ENCODE measurements at places on chromosomes 3 and 15.
A peak's percentile ranks its signal among the peaks of the same experiment; 100 is the strongest.

GRCh38 chr15:74327756-74328155, 39.7 kb downstream of the CYP11A1 start:
- DNase-seq = no peak

GRCh38 chr3:105518806-105519418, 152.2 kb downstream of the ALCAM start:
- peak; percentile 23 for DNase-seq

GRCh38 chr3:113948015-113948917, 453 bp downstream of the ZDHHC23 start:
- DNase-seq = peak; percentile 26

DNA sequence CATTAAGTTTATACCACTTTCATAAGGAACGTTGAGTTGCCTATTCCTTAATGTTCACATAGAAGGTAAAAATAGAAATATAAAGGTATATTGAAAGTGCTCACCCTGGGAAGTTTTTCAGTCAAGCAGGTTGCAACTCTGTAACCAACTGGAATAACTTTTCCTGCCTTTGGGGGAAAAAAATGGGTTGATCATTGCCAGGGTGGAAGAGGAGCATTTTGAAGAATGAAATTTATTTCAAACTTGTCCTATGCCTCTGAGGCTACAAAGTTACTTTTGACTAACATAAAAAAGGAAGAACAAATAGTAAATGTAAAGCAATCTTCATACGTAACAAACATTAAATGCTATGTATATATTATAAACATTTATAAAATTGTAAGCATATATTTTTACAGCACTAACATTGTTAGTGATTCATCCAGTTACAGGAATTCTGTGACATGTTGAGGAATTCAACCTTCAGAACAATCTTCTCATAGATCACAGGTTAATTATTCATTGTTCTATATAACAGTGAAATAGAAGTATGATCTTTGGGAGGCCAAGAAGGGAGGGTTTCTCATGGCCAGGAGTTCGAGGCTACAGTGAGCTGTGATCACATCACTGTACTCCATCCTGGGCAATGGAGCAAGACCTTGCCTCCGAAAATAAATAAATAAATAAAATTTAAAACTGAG, 13.5 kb downstream of the EFHB start:
- no peak for DNase-seq

- DNase-seq = no peak
Observed at GRCh38 chr3:49709852-49710251, 9.6 kb downstream of the AMIGO3 start.

DNA sequence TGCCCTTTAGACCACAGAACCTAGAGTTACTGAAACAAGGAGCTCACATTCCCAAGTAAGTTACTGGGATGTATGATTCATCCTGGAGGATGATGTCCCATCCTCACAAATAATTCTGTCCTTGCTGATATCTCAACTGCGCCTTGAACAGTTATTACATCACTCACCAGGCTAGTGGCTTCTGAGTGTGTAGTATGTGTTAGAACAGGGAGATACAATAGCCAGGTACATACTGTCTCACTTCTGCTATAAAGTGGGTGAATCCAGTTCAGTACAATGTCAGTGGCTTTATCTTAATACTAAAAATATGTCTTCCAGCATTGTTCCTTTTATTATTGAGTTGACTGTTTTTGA, 483.2 kb upstream of the FRG2C start:
- DNase-seq = no peak

DNA sequence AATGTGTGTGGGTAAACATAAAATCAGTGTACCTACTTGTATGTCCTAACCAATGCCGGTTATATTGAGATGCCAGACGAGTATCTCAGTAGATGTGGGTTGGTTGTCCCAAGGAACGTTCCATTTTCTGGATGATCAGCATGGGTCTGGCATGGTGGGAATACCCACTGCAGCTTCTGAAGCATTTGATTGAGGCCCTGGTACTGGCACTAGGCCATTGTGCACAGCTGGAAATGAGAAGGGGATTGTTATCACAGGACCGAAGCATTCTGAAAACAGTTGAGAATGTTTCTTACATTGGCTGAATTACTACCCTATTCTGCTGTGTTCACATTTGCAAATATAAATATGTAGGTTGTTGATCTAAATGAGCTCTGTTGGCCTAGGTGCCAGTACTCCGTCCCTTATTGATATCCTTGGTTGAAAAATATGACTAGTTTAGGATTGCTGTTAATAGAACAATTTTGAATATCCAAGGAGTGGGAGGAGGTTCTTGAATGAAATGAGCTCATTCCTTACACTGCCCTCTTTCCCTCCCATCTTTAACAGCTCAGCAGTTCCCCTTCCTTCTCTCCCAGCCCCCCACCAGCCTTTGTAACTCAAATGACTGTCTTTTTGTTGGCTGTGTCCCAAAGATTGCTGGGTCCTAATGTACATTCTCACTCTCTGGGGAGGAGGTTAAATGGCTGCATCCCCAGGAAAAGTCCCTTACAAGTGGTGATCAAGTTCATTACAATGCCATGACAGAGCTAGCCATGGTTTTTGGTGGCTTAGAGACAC, 293.3 kb upstream of the TPM1 start:
- DNase-seq = no peak

DNA sequence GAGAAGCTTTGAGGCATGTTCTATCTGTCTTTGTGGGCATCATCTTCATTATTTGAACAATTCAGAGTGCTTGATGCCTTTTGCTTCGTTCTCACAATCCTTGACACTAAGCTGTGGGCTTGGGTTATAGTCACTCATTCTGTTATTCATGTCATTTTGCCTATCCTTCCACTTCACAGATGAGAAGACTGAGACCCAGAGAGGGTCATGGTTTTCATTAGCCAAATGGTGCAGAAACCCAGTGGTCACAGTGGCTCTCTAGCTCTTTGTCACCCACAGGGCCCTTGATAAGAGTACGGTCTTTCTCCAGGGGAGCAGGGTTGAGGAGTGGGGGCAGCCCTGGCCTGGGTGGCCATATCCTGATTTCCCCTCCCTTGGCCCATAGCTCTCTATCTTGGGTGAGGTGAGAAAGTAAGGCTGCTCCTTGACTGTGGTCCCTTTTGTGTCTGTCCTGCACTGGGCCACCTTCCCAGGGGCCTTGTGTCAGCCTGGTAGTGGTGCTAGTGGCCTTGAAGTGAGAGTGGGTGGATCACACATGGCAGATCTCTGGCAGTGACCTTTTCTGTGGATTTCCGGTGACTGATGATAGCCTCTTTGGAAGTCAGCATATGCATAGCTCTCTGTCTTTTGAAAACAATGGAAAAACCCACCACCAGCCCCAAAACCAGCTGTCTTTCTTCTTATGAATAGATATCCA, 130.1 kb downstream of the IGF1R start:
- DNase-seq = no peak

DNA sequence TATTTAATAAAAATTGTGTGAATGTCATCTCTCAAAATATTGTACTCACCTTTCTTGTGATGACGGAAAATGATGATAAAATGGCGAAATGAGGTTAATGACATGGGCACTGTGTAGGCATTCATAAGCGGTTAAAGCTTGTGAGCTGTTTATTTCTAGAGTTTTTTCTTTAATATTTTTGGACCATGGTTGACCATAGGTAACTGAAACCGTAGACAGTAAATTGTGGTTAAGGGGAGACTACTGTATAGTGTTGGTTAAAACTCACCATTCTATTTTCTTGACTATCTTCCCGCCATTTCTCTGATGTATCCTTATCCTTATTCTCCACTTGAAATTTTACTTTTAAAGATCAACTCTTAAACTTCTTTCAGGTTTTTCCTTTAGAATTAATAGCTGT, 14.5 kb downstream of the RNF111 start:
- DNase-seq = no peak

- DNase-seq = peak; percentile 34
Observed at GRCh38 chr15:59688423-59688781, 718 bp downstream of the BNIP2 start.

DNA sequence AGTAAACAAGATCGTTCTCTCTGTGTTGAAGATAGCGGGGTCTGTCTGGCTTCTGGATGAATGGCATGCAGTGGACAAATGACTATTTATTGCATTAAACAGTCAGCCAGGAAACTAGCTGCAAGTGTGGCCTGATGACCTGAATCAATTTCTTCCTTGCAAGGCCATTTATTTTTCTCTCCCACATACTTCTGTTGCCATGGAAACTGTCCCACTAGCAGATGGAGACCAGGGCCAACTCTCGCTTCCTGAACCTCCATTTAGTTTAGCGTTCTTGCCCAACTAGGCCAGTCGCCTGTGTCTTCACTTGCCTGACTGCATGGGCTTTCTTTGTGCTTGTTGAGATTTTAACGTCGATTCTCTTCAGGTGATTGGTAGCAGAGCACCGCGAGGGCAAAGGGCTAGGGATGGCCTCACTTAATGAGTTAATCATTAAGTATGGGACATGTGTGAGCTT, 27.6 kb downstream of the LMCD1 start:
- no peak for DNase-seq

DNA sequence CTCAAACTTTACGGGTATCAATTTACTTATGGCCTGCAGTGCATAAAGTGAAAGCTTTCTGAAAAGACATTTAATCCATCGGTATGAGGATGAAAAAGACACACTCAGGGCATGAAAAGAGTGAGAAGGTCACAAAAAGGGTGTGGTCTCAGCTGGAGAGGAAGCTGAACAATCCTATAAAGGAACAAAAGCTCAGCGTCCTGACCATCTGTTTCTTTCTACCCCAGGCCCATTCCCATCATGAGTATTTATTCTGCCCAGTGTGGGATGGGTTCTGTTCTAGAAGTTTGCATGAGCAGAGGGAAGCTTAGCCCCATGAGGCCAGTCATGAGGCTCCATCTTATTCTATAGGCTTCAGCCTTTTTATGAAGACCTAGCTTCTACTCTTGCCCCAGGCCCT, 144.6 kb downstream of the LPP start:
- DNase-seq = no peak

GRCh38 chr3:181932039-181932438, 220.3 kb downstream of the SOX2 start:
- DNase-seq = no peak

- DNase-seq = no peak
Observed at GRCh38 chr3:61053781-61054496, 197.3 kb downstream of the FHIT start.

DNA sequence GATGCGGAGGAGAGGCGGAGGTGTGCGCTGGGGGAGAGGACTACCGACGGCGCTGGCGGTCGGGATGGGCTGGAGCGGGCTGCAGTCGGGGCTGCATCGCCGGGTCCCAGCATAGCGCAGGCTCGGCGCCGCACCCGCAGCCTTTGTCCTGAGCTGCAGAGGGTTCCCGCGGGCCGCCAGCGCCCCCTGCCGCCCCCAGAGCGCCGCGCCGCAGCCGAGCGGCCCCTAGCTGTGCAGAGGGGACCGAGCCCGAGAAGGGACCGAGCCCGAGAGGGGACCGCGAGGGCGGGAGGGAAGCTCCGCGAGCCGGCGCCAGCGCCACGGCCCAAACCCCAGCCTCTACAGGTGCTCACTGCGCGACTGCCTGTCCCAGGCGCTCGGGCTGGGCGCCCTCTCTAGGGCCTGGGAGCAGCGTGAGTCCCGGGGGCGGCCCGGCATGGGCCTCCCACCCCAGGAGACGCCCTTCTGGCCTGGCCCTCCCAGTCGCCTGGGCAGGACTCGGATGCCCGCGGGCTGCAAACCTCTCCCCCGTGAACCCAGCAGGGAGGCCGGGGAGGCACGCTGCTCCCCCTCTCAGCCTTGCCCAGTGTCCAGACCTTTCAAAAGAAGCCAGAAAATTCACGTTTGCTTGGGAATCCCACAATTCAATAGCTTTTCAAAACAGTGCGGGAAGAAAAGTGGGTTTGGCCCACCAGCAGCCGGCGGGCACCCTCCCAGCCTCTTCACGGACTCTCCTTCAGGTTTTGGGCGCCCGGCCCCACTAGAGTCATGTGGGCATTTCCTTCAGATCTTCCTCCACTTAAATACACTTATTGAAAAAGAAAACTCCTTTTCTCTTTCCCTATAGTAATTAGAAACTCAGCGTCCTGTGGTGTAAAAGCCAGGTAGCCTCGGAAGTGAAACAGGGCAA, 134.7 kb downstream of the TPRA1 start:
- peak; percentile 75 for DNase-seq

- DNase-seq = no peak
Observed at GRCh38 chr3:11717301-11717700, 73.6 kb upstream of the VGLL4 start.

- DNase-seq = peak; percentile 58
Observed at GRCh38 chr3:124834723-124835718, 52.1 kb downstream of the ITGB5 start.

- no peak for DNase-seq
Observed at GRCh38 chr3:178585454-178585853, 49.2 kb downstream of the KCNMB2 start.

DNA sequence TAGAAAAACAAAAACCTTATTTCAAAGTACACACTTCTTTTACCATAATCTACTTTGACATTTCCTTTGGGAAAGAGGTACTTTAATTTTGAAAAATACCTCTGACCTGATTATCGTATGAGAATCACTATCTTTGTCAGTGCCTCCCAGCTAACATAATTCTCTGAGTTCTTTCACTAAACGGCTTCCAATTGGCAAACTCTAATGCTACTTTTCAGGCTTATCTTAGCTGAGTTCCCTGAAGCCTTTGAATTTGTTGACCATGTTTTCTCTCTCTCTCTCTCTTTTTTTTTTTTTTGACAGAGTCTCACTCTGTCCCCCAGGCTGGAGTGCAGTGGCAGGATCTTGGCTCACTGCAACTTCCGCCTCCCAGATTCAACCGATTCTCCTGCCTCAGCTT, 312.8 kb downstream of the ZPLD1 start:
- no peak for DNase-seq

DNA sequence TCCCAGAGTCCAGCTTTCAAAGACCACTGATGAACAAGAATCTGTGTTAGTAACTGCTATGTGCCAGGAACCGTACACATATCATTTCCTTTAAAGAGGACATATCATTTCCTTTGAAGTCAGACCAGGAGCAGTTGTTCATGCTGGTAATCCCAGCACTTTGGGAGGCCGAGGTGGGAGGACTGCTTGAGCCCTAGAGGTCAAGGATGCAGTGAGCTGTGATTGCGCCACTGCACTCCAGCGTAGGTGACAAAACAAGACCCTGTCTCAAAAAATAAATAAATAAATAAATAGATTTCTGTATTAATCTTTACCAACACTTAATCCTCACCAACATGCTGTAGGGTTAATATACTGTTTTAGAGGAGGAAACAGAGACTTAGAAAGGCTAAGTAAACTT, 23.9 kb upstream of the CDV3 start:
- DNase-seq = no peak

DNA sequence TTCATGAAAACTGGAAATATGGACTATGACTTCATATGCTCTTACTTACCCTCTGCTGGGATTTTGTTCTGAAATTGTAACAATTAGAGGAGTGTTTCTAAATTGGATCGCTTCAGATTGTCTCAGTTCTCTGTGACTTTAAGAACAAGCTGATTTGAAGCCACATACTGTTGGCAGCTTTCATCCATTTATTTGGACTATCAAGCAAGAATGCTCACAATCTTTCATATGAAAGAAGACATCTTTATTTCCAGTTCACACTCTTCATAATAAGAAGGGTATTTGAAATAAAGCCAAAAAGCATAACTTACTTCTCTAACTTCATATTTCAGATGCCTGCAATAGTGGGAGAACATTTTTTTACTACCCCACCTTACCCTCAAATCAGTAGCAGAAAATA, 491.6 kb upstream of the TPRG1 start:
- no peak for DNase-seq

GRCh38 chr3:174444391-174444790, 414.7 kb upstream of the NAALADL2 start:
- DNase-seq = no peak

GRCh38 chr15:36911322-36911944, 188.9 kb downstream of the MEIS2 start:
- no peak for DNase-seq

- DNase-seq = no peak
Observed at GRCh38 chr3:157913741-157914150, 192.5 kb downstream of the SHOX2 start.
